Effector CD4-positive, alpha-beta T cell (primary cell): ENCODE measurements at places on chromosomes 13 and 19.
A peak's percentile ranks its signal among the peaks of the same experiment; 100 is the strongest.

DNA sequence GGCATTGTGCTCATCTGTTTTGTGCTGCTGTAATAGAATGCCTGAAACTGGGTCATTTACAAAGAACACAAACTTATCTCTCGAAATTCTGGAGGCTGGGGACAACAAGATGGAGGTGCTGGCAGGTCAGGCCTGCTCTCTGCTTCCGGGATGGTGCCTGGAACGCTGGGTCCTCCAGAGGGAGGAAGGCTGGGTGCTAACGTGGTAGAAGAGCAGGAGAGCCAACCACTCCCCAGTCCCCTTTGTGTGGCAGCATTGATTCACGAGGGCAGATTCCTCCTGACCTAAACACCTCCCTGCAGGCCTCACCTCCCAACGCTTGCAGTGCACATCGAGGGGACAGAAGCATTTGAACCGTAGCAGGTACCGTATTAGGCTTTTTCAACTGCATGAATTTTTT is 34.1 kb upstream of the TFDP1 start:
- DNase-seq, result no peak

- no peak for DNase-seq
These were observed 53.0 kb upstream of the SERP2 start for GRCh38 chr13:44320611-44321010.

DNA sequence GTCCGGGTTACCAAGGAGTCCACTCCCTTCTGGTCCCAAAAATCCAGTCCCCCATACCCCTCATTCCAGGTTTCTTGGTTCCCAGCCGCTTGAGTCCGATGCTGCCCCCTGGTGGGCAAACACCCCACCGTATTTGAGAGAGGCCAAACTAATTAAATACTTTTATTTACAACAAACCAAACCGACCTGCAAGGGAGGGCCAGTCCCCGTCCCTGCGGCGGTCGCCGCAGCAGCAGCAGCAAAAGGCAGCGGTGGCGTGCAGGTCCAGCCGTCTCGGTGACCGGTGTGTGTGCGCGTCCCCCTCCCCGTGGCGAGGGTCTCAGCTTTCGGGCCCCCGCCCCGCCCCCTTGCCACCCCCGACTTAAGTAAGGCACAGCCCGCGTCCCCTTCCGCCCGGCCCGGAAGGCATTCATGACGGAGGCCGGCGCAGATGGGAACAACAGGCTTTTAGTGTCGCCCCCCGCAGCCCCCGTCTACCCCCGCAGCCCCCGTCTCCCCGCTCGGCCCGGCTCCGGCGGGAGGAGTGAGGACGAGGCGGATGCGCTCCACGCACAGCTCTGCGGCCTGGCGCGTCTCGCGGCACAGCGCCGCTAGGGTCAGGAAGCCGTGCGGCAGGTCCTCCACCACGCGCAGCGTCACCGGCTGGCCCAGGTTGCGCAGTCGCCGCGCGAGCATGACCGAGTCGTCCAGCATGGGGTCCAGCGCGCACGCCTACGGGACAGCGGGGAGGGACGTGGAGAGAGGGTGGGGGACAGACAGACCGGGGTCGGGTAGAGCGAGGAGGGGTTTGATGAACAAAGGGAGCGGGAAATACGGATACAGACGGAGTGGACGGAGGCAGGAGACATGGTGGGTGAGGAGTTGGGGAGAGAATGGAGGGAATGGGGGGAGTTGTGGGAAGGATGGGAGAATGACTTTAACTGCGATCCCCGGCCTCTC is 11.5 kb upstream of the CNFN start:
- peak; percentile 77 for DNase-seq

DNA sequence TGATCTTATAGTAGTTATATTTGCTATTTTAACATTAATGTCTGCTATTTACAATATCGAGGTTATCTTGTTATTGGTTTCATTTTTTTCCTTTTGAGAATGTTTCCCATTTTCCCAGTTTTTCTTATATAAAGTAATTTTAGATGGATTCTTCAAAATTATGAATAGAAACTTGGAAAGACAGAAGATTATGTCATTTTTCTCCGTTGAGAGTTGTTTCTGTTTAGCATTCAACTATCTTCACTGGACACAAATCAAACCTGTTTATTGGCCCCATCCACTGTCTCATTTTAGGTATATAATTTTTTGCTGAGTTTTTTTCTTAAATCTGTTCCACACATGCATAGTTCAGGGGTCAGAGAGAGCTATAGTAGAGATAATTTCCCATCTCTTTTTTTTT is 1430.9 kb upstream of the MIR17HG start:
- DNase-seq, result no peak

DNA sequence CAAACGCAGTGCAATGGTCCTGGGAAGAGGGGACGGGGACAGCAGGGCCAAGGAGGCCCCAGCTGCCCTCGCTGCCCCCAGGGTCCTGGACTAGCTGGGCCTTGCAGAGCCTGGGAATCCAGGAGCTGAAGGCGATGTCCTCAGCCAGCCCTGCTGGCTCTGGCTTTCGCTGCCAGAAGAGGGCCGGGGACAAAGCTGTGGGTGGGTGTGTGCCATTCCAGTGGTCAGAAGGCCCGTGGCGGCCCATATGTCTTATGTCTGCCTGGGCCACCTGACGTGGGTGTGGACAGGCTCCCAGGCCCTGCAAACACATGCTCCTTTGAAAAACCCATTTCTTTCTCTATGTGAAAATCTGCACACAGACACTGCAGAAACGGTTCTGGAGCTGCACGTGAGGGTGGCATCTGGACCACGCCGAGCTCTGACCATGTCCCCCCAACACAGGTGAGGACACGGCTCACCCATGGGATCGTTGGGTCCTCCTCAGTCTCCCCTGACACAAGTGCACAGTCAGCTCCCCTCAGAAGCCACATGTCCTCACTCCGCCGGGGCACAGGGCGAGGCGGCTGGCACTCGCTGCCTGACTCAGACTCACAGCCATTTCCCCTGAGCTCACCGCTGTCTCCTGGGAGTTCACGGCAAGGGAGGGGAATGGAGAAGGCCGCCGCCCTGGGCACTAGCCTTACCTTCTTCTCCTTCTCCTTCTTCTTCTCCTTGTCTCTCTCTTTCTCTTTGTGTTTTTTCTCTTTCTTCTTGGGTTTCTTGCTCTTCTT is 16.9 kb downstream of the IZUMO4 start:
- DNase-seq, result no peak

DNA sequence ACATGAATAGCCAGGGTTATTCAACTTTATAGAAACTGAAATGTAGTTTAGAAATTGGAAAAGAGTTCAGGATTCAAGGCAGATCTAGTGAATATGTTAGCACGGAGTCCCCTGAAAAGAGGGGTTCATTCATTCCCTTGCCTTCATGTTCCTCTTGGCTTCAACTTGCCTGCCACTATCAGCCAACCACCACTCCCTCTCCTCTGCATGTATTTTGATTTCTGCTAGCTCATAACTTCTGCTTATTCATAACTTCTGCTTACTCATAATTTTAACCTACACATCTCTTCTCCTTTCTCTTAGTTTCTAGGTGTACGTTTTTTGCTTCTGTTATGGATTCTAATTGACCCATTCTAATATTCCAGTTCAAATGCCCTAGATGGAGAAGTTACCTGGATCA is 5.5 kb upstream of the SERTM1 start:
- DNase-seq, result no peak
